ENCODE measurements at places on chromosomes 2 and 18.

DNA sequence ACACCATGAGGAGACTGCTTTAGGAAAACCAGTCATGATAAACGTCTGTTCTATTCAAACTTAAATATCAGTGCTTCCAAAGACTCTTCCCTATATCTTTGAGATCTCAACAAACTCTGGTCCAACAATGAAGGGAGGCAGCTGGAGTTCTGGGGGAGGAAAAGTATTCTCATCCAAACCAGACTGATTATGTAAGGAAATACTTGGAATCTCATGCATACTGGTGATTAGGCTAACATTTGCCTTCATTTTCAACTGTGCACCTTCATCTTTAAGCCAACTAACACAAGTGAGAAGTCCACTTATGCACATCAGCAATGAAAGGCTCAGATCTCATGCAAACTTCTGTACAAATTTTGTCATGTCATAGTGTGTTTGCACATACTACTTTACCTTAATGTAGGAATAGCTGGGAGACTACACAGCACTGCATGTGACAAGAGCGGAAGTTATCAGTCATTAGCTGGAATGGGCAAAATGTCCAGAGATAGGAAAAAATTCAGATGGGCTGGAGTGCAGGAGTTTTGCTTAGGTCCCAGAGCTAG lies 67.5 kb upstream of the STK17B start:
- no peak for DNase-seq

- DNase-seq: no peak
These were observed 216.7 kb downstream of the SETBP1 start for GRCh38 chr18:44897411-44897810.

DNA sequence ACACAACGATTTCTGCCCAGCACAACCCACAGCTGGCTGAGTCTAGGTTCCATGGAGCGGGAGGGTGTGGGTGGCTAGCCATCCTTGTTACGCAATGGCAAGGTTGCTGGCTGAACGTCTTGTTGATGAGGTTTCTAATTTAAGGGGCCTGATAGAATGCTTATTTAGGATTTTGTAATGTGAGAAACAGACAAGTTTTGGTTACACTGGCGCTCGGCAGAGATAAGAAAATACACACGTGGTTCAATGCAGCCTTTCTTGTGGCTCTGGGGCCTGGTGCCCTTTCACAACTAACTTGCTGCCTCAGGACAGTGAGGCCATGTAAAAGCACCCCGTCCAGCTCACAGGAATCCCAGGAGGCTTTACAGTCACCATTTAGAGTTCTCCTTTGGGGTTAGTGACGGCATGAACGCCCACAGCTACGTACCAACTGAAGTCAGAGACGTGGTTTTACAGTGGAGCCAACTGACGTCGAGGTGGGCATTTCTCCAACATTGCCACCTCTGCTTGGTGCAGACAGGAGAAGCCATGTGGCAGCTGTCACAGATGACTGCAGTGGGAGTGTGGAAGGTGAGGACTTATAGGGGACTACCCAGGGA lies 29.7 kb upstream of the PIEZO2 start:
- DNase-seq: no peak

DNA sequence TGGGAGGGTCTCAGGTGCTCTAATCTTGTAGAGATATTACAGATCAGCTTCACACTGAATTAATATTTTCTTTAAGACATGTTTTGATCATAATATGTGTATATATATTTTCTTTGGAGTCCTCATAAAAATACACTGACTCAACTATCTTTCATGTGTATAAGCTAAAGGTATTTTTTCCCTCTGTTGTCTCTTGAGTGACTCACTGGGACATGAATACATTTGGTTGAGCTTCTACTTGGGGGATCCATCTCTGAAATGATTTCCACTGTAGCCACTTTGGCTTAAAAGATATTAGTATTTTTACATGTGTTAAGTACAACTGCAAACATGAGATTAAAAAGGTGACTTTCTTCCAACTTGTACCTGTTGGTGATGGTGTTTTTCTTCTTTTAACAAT lies 140.8 kb downstream of the TTN start:
- DNase-seq: no peak

All from CD4-positive, alpha-beta T cell treated with Interleukin-10 for 1 hour (primary cell).